ENCODE measurements at places on chromosomes 11 and 22. TPM values are rescaled to one million over a fixed set of nuclear protein-coding genes. Genes with fewer than 3 reads are reported as not detected.

Gene KCNE3
- not detected for total RNA-seq

Gene CWC15
- total RNA-seq = 67.1 TPM

Gene ADAMTS15
- total RNA-seq = not detected

Gene FERMT3
- 195 TPM for total RNA-seq

Gene DUSP8
- 2.4 TPM for total RNA-seq

Gene TUBA8
- 3.3 TPM for total RNA-seq

Gene SDF2L1
- 38.2 TPM for total RNA-seq

Gene IFTAP
- 2.7 TPM for total RNA-seq

Gene YDJC
- 47.1 TPM for total RNA-seq

Gene NTM
- total RNA-seq = not detected

Gene CLDN25
- total RNA-seq = not detected

Gene ZFPL1
- total RNA-seq = 31.3 TPM

Gene C11orf54
- total RNA-seq = 21.6 TPM

Gene KCNJ1
- total RNA-seq = not detected

Gene B4GALNT4
- total RNA-seq = 4.0 TPM

Gene TMEM191B
- total RNA-seq = 1.8 TPM

Gene TRIM64C
- total RNA-seq = not detected

Gene SLC37A2
- 0.46 TPM for total RNA-seq

Gene LGALS1
- total RNA-seq = 816 TPM

Gene SAA2
- total RNA-seq = not detected

Gene CCDC89
- total RNA-seq = not detected

Gene FZD4
- total RNA-seq = 0.36 TPM

Gene TLCD5
- total RNA-seq = 1.6 TPM

Gene MRPL23
- 119 TPM for total RNA-seq

Gene TIGD3
- 0.73 TPM for total RNA-seq

Gene TRIM51
- total RNA-seq = not detected

Gene LDHAL6A
- total RNA-seq = not detected

Gene YAP1
- total RNA-seq = 0.24 TPM

Gene RPS25
- total RNA-seq = 1,922 TPM

Gene ARHGAP42
- total RNA-seq = not detected

Gene CYTH4
- 58.7 TPM for total RNA-seq

Gene WNT11
- total RNA-seq = not detected

Gene SMTNL1
- not detected for total RNA-seq

Gene CAT
- 29.6 TPM for total RNA-seq

Gene KRTAP5-8
- not detected for total RNA-seq

Gene CRYBB2
- not detected for total RNA-seq

Gene TEX12
- total RNA-seq = 0.29 TPM

Gene CASP1
- total RNA-seq = 28.5 TPM

Gene OR51B4
- total RNA-seq = not detected

Gene BMAL1
- 20.2 TPM for total RNA-seq

Gene SLC17A6
- total RNA-seq = not detected

Gene DRD4
- 0.39 TPM for total RNA-seq

Gene P4HA3
- not detected for total RNA-seq

Measured in activated CD4-positive, alpha-beta memory T cell treated with anti-CD3 and anti-CD28 coated beads for 36 hours (primary cell).